ENCODE measurements at places on chromosomes 1 and 21.

- peak; percentile 22 for DNase-seq
Measured at GRCh38 chr1:116738673-116739370, 15.4 kb upstream of the CD2 start.

DNA sequence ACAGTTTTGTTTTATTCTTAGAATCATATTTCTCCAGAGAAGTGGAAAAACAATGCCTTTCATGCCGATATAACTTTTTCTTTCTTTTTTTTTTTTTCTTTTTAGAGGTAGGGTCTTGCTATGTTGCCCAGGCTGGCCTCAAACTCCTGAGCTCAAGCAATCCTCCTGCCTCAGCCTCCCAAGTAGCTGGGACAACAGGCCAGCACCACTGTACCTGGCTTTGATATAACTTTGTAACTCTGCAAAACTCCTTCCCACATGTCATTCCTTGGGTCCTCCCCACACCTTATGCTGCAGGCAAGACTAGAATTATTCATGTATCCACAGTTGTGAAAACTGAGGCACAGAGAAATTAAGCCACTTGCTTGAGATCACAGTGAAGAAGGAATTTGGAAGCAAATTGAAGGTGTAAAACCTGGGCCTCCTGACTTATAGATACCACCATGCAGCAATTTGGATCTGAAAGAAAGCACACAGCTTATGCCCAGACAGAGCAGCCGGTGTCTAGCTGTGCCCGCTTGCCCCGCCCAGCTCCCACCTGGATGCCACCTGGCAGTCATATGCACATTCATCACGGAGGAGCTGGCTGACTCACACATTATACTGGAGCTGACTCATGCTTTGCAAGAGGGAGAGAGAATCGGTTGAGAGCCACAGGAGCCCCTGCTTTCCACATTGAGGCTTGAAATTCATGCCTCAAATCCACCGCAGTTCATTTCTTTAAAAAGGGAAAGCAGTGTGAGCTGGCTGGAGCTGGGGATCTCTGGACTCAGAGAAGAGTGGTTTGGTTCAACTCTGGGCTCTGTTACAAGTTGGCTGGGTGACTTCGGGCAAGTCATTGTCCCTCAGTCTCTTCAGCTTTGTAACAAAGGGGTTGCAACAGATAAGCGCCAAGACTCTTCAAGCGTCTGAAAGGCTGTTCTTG lies 8.3 kb upstream of the SLC2A1 start:
- peak; percentile 95 for DNase-seq

DNA sequence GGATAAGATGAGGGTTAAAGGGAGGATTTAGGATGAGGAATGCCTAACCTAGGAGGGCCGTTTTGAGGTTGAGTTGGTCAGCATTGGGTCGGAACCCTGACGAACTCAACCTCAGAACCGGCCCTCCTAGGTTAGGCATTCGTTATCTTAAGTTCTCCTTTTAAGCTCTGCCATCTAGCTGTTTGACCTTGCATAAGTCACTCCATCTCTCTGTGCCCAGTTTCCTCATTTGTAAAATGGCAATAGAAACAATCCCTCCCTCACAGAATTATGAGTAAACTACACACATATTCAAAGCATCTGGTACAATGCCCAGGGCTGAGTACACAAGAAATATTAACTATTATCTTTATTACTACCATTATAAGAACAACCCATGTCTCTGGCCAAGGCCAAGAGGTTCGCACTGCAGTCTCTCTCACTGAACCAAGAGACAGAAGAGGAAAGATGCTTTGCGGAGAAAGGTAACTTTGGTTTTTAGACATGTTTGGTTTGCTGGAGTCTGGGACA lies 4.8 kb downstream of the ABCB10 start:
- DNase-seq: no peak

DNA sequence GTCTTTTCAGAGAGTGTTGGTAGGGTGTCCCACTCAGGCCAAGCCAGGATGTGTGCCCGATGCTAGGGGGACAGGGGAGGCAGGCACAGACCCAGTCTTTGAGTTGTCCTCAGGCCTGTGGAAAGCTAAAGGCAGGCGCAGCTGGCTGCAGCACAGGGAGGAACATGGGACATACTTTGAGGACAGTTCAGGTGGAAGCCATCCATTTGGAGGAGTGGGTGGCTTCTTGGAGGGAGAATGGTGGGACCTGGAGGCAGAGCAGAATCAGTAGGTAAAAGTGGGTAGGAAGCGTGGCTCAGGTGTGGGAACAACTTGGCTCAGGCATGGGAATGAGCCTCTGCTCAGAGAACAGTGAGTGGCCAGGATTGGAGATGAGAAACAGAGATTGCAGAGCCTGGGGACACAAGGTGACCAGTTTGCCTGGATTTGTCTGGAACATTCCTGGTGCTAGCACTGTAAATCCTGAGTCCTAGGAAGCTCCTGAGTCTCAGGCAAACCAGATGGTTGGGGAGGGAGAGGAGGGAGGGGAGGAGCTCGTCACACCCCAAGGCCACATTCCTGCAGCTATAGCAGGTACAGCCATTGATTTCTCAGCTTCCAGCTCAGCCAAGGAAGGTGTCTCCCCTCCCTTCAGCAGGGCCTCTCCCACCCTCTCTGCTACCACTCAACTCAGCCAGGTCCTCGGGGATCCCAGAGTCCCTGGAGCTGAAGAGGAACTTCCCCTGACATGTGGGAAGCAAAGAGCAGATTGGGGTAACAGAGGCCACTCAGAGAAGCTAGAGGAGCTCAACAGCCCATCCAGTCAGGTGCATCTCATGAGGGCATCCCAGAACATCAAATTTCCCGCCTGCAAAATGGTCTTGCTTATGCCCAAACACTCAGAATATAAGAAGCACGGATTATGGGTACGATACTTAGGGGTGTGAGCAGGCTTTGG lies 65.2 kb upstream of the TINAGL1 start:
- no peak for DNase-seq

Data from epithelial cell of prostate (primary cell).